ENCODE measurements at places on chromosomes 4 and X.

DNA sequence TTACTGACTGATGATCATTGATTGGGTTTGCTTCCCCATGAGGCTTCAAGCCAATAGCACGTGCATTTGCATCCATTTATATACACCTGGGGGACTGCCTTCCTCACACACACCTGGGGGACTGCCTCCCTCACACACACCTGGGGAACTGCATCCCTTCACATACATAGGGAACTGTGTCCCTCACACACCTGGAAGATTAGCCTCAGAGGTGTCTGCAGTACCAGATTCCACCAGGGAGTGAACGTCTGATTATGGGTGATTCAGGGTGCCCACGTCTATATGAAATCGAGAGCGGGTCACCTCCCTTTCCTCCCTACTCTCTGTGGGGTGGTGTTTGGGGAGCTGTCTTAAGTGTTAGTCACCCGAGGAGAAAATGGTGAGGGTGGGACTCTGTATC, 16.9 kb downstream of the CD99 start:
- no peak for DNase-seq

- peak; percentile 34 for DNase-seq
These were observed 60.7 kb upstream of the ABCG2 start for GRCh38 chr4:88219099-88219498.

GRCh38 chrX:48461830-48462229, 8.2 kb downstream of the SLC38A5 start:
- no peak for DNase-seq

GRCh38 chr4:17066236-17066635, 167.8 kb upstream of the LDB2 start:
- DNase-seq, result no peak

GRCh38 chr4:5650040-5650439, 58.3 kb downstream of the EVC2 start:
- DNase-seq, result no peak

DNA sequence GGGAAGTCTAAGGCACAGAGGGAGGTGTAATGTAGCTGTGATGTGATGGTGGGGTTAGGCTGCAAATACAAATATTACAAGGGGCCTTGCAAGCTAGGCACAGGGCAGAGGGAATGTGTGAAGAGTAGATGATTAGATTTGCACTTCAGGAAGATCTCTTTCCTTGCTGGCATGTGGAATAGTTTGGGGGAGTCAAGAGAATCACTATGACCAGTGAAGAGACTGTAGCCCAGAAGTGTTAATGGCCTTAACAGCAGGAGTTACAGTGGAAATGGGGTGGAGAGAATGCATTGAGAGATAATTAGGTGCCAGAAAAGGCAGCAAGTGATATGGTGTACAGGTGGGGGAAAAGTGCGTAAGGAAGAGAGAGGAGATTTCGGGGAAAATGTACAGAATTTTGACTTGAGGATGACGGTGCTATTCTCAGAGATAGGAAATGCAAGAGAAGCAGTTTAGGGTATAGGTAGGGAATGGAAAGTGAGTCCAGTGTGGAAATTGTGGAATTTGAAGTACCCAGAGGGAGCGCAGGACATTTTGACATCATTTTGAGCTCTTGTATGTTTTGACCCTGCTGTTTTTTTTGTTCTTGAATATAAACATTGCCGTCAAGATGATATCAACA, 10.2 kb upstream of the TAPT1 start:
- DNase-seq, result no peak
